Fibroblast of skin of right biceps (primary cell): ENCODE measurements at places on chromosomes 4 and X.

DNA sequence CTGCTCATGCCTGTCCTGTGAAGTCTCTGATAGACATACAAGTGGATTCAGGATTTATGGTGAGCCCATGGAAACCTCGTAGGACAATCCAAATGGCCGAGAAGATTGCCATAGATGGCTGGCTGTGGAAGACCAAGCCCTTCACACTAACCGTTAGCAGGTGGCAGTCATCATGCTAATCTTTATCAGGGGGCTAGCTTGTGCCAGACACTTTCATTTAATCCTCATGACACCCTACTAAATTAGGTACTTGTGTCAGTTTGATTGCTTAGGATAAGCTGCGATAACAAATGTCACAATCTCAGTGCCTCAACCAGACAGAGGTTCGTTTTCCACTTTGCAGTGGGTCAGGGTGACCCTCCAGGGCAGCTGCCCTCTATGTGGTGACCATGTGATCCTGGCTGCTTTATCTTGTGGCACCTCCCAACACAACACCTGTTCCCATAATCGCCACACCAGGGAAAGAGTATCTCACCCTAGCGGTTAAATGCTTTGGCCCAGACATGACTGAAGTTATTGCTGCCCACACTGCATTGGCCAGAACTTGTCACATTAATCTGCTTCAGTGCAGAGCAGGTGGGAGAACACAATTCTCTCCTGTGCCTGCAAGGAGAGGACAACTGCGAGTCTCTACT, 60.8 kb downstream of the REPS2 start:
- peak; percentile 17 for DNase-seq

DNA sequence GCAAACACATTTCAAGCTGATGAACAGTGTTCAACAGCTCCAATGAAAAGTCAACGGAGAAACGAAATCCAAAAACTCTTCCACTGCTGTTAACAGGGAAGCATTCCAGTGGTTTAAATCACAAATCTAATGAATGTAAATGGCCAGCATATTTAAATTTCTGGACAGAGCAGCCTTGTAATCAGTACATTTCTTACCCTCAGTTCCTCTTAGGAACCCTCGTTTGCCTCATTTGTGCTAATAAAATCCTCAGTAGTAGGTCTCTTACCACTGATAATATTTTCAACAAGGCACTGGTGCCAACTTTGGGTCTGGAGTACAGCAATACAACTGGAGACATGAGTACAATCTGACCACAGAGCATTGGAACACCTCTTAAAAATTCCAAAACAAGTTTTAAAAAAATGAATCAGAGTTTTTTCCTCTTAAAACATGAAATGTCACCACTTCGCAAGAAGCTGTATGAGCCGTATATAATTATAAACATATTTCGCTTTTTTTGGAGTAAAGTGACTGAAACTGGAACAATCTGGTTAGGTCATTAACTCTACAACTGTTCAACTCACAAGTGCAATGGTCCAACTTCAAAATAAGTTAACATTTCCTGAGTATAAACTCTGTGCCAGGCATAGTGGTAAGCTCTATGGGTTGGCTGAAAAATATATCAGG, 211.2 kb downstream of the CPEB2 start:
- DNase-seq = peak; percentile 55

DNA sequence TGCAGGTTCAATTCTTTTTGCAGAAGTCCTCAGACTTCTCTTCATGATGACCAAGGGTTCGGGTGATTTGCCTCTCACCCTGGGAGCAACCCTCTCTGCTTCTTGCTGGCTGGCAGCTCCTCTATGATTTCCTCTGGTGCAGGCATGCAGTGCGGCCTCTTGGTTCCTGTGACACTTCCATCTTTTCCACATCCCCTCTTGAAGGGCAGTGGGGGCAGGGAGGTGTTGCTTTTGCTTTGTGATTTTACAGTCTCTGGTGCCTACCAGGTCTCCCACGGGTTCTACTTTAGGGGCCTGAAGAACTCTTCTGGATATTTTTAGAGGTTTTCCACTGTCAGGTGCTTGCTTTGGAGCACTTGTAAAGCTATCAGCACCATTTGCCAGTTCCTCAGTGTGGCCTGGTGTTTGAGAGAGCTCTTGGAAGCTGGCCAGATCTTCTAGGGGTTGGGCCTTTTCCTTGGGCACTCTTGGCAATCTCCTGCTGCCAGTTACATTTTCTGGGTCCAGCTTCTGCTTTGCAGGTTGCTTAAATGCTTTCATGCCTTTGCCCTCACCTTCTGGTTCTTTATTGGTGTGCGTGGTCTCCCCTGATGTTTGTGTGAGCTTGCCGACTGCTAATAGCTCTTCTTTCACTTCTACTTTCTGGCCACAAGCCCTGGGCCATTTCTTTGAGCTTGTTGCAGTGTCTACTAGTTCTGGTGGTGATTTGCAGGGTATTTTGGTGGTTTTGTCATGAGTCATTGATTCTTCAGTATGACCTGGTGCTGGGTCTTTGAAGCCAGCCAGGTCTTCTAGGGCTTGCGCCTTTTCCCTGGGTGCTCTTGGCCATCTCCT, 11.5 kb upstream of the CHST7 start:
- no peak for DNase-seq

- DNase-seq = no peak
These were observed 10.8 kb downstream of the LARP7 start for GRCh38 chr4:112647785-112648184.

- DNase-seq = no peak
These were observed 32.4 kb upstream of the TEX13C start for GRCh38 chrX:125287282-125287681.

- DNase-seq = no peak
These were observed 122.2 kb downstream of the CAMK2D start for GRCh38 chr4:113639326-113639725.
